Urinary bladder (tissue), 4 donors: ENCODE measurements at places on chromosomes 5 and 9.

DNA sequence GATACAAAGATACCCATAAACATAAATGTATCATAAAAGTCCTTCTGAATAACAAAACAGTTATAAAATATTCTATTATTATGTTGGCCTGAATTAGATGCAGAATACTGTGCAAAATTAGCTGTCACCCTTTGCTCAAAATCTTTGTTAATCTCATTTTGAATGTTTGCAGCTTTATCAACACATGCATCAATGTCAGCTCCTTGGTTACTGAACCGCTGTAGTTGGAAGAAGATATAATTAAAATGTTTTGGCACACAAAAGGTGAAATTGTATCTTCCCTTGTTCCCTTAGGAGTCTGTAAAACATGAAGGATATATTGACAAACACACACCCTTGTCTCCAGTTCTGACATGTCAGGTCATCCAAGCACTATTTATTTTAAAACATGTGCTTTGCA, 146.3 kb upstream of the POU5F2 start:
- no peak for DNase-seq

- DNase-seq = no peak
Measured at GRCh38 chr5:457195-457961, 14.4 kb downstream of the EXOC3 start.

DNA sequence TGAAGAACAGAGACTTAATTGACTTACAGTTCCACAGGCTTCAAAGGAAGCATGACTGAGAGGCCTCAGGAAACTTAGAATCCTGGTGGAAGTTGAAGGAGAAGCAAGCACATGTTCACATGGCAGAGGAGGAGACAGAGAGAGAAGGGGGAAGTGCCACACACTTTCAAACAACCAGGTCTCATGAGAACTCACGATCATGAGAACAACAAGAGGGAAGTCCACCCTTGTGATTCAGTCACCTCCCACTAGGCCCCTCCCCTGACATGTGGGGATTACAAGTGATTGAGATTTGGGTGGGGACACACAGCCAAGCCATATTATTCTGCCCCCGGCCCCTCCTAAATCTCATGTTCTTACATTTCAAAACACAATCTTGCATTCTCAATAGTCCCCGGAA, 19.5 kb downstream of the NR3C1 start:
- no peak for DNase-seq

DNA sequence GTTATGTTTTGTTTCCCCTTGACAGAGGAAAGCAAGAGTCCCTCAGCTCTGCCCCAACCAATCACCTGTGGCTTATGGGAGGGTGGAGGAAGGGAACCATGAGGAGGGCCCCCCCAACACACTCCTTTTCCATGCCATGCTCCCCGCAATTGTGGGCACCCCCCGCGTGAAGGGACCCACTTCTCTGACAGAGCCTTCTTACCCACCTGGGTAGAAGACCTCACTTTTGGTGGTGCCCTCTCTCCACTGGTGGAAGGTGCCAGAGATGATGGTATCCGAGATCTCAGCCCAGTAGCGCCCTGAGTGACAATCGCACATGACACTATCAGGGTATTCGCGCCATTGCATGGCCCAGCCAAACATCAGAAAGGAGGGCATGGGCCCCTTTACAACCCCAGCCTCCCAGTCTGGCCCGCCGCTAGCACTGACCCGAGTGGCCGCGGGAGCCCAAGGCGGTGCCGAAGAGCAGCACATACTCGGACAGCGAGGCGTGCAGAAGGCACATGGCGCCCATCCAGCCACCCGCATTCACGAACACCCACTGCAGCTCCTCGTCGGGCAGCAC, 714 bp downstream of the SIGMAR1 start:
- no peak for DNase-seq

DNA sequence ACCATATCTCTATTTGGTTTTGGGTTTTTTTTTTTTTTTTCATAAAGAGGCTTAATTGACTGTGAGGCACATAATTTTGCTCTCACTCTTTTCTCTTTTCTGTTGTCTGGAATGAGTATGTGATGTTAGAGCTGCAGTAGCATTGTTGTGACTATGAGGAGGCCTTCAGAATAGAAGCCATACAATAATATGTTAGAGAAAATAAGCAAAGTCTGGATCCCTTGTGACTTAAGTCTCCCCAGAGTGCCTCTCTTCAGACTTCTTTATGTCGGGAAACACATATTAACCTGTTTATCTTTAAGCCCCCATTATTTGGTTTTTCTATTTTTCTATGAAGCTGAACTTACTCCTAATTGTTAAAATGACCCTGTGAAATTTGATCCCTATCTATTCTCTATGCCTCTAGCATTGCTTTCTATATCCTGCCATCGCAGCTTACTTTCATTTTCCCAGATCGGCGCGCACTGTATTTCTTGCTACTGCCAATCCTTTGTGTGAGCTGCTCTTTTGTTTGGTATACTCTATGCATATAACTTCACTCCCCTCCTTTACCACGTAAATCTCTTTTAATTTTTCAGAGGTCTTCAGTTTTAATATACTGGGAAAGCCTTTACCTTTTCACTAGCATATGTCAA, 372.5 kb upstream of the KCNN2 start:
- no peak for DNase-seq

GRCh38 chr5:75389430-75389829, 52.4 kb downstream of the HMGCR start:
- no peak for DNase-seq

GRCh38 chr5:120151181-120151580, 312.9 kb upstream of the PRR16 start:
- no peak for DNase-seq

DNA sequence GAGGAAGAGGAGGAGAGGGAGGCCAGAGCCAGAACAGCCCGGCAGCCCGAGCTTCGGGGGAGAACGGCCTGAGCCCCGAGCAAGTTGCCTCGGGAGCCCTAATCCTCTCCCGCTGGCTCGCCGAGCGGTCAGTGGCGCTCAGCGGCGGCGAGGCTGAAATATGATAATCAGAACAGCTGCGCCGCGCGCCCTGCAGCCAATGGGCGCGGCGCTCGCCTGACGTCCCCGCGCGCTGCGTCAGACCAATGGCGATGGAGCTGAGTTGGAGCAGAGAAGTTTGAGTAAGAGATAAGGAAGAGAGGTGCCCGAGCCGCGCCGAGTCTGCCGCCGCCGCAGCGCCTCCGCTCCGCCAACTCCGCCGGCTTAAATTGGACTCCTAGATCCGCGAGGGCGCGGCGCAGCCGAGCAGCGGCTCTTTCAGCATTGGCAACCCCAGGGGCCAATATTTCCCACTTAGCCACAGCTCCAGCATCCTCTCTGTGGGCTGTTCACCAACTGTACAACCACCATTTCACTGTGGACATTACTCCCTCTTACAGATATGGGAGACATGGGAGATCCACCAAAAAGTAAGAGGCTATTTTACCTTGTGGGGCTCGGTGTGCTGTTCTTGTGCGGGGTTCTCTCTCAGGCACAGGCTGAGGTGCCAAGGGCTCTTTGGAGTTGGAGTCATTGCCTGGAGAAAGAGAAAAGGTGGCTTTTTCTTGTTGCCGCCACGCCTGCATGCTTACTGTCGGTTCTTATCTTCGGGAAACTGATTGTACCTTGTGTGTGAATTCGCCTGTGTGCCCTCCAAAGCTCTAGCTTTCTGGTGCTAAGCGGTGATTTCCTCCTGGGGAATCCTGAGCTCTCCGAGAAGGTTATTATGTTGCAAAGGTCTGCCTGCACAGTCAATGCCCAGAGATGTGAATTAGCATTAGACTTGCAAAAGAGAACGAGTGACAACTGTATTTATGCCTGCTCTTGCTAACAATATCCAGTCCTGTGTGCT, at the start of gene ISL1:
TSS of gene ISL1 (plus strand) at position 318 of the 991 bp plus-strand sequence. CDS start at position 542, 224 bp downstream.
- DNase-seq = peak; percentile 83

DNA sequence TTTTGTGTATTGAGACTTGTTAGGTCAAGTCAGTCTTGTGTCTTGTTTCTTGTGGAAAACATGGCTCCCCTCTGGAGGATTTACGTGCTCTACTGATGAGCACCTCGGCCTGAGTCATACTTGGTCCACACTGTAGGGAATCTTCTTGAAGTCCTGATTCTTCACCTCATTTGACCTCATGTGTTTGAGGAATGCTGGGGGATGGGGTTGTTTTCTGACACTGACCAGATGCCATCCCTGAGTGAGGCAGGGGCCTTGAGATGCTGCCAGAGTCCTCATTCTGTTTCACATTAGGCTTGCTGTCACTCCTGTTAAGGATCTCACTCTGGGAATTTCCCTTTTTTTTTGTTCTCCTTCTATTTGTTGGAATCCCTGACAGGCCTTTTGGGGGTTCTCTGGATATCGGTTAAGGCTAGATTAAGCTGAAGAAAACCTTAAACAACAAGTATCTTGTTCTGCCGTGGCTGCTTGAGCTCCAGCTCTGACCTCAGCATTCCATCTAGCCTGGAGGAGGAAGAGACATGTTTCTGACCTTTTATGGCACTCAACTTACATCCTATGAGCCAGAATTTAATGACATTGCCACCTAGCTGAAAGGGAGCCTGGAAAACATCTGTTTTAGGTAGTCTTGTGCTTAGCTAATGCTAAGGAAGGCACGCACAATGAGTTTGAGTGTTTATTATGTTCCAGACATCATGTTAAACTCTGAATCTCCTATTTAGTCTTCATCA, 20.6 kb downstream of the TCOF1 start:
- DNase-seq = no peak

- DNase-seq = no peak
Measured at GRCh38 chr5:60196385-60197113, 303.0 kb upstream of the PDE4D start.

DNA sequence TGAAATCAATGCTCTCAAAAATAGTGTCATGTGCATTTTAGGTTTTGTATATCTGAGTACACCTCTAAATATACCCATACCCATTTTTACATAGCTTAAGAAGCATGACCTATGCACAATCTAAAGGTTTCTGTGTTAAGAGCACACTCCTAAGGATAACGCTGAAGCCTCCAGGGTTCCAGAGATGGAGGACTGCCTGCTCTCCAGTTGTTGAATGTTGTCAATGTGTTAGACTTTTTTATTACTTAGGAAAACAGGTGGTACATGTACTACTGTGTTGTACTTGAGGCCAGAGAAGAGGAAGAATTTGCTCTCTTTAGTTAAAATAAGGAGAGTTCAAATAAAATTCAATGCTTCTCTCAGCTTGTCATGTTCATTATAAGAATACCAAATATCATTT, 141.2 kb downstream of the EMB start:
- DNase-seq = no peak

GRCh38 chr5:156149213-156149612, 177.8 kb upstream of the SGCD start:
- no peak for DNase-seq

- DNase-seq = no peak
Measured at GRCh38 chr9:95595721-95596295, 79.0 kb upstream of the PTCH1 start.

GRCh38 chr9:113620377-113621161, 157.0 kb downstream of the RGS3 start:
- DNase-seq = peak; percentile 80

- no peak for DNase-seq
Measured at GRCh38 chr5:348726-349125, 27.2 kb downstream of the AHRR start.
